ENCODE measurements at places on chromosomes 2 and 18. TPM values are rescaled to one million over a fixed set of nuclear protein-coding genes. Genes with fewer than 3 reads are reported as not detected.

ABHD1 gene
- total RNA-seq: 1.3 TPM

LOXHD1 gene
- not detected for total RNA-seq

SERPINB11 gene
- total RNA-seq: not detected

GKN1 gene
- 0.72 TPM for total RNA-seq

PXDN gene
- 13.8 TPM for total RNA-seq
